Activated CD4-positive, CD25-positive, alpha-beta regulatory T cell (primary cell): ENCODE measurements at places on chromosomes 1 and 21.

DNA sequence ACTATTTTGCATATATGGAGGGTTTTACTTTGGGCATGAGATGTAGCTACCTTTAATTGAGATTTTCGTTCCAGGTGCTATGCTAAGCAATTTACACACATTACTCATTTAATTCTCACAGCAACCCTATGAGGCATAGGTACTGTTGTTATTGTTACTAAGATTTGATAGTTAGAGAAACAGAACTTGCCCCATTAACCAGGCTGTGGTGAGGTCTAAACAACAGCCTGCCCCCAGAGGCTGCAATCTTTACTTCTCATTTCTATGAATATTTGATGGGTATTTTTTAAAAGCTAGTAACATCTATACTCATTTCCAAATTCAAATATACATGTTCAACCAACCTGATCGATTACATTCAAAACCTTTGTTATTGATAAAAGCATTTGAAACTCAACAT, 155.6 kb downstream of the GALNT2 start:
- DNase-seq: no peak

DNA sequence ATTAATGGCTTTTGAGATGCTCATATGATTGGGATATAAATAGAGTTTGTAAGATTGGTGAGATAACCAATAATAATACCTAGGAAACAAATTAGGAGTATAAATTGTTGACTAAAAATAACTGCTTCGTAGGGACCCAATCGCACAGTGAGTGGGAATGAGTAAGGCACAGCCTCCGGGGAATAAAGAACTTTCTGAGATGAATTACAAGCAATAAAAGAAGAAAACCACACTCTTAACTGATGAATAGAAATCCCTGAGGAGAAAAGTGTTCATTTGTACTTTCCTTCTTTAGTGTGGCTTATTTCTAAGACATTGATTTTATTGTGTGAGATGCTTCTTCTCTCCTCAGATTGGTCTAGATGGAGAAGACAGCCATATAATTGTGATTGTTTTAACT, 443.4 kb upstream of the PRMT6 start:
- DNase-seq: no peak

DNA sequence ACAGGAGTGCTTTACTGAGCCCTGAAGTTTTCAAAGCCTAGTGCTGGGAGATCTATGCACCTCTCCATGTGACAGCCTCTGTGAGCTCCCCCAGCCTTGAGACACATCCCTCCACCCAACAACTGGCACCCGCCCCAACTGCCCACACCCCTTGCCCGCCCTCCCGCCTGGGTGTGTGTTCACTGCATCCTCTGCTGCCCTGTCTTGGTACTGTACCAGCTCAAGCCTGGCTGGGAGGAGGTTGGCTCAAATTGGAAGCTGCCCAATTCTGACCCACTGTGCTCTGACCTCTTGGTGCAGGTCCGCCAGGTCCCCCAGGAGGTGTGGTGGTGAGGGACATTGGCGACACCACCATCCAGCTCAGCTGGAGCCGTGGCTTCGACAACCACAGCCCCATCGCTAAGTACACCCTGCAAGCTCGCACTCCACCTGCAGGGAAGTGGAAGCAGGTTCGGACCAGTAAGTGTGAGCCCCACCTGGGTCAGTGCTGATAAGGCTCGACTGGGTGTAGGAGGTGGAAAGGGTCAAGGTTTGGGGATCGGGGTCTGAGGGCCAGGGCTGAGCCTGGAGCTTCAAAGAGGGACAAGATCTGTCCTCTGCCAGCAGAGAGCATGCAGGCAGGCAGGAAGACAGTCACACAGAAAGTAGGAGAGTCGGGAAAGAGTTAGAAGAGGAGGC, 18.0 kb downstream of the TMEM81 start:
- DNase-seq: no peak

- no peak for DNase-seq
Observed at GRCh38 chr1:230632273-230632873, 9.9 kb upstream of the COG2 start.

GRCh38 chr1:164623805-164624204, 64.8 kb downstream of the PBX1 start:
- no peak for DNase-seq

DNA sequence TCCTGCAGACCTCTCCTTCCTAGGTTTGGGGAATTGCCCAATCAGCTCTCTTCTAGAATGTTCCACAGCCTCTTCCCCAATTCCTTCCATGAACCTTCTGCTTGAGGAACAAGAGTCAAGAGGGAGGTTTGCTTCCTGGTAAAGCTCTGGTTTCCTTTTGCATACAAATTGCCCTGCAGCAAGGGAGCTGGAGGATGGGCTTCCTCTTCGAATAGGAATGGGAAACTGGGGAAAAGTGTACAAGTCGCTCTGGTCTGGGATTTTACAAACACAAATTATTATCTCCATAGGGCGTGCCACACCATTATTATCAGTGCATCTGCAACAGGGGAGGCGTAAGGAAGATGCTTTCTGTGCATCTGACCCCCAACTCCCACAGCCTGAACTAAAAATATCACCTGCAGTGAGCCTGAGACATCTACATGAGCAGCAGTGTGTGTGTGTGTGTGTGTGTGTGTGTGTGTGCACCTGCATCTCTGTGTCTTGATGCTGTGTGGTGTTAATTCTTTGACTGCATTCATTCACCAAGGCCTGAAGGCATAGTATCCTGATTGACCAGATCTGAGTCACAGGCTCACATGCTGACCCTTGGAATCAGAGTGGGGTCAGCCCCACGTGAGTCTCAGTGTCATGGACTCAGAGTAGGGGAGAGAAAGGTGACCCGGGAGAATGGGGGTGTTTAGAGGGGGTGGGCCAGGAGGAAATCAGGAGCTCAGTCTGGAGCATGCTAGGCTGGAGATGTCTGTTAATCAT, 272.9 kb downstream of the KAZN start:
- DNase-seq: no peak

GRCh38 chr1:65440915-65441314, 20.4 kb downstream of the LEPR start:
- DNase-seq: no peak

DNA sequence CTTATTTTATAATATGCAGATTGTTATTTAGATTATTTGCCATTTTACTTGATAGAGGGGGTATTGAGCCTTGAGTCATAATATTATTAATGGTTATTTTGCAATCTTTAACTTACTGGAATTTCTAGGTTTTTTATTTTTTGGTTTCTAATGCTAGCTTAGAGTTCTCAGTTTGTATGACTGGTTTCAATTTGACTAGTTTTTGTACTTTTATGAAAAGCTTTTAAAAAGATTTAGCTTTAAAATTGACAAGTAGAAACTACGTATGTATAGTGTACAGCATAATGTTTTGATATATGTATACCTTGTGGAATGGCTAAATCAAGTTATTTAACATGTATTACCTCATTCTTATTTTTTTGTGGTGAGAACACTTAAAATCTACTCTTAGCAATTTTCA, 41.5 kb downstream of the CEP350 start:
- DNase-seq: no peak

GRCh38 chr21:46018615-46019014, 37.0 kb downstream of the COL6A1 start:
- no peak for DNase-seq

GRCh38 chr1:81695741-81696140, 105.0 kb upstream of the ADGRL2 start:
- DNase-seq: no peak

GRCh38 chr1:226942392-226942791, 2.3 kb downstream of the COQ8A start:
- DNase-seq: no peak

GRCh38 chr1:40270152-40270834, 12.3 kb downstream of the ZMPSTE24 start:
- no peak for DNase-seq

DNA sequence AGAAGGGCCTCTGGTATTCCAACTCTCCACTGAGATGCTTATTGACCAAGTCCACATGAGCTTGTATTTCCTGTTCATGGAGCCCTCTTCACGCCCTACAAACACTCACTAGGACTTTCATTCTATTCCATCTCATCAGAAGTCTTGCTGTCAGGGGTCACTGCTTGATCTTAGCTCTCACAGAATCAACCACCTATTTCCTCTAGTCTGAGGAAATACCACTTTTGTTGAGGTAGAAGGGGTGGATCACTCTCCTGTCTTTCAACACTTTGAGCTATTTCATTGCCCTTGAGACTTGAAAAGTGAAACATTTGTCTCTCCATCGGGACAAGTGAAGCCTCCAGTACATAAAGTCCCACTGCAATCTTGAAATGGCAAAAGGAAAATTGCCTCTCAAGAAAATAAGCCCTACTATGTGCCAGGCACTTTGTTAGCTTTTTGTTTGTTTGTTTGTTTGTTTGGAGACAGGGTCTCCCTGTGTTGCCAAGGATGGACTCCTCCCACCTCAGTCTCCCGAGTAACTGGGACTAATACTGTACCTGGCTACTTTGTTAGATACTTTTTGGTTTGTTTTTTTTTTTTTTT, 19.8 kb upstream of the FAM110D start:
- DNase-seq: no peak

DNA sequence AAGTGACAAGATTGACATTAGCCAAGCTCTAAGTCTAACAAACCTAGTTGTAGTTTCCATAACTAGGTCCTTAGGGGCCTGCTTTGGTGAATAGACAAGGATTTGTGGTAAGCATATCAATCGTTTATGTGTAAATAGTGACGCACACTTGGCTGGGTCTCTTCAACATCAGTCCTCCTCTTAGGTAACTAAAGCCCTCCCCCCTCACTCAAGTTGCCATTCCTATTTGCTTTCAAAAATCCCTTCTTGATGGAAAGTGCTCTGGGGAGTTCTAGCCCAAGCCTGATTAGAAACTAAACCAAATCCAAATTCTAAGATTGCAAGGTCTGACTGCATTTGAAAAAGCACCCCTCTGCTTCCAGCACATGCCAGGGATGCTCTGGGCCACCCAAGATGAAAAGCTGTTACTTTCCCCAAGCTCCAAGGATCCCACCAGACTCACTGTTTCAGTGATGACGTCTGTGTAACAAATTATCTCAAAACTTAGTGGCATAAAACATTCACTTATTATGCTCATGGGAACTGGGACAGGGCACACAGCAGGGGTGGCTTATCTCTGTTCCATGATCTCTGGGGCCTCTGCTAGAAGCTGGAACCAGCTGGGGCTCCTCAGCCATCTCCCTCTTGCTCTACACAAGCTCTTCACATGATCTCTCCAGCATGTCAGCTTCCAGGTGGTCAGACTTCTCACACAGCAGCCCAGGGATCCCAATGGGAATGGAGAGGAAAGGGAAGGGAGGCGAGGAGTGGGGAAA, 74.1 kb downstream of the RRAGC start:
- no peak for DNase-seq

GRCh38 chr1:109613361-109614147, 5.9 kb downstream of the GNAT2 start:
- DNase-seq: no peak

- DNase-seq: no peak
Observed at GRCh38 chr1:208942394-208943130, 641.0 kb upstream of the CAMK1G start.

DNA sequence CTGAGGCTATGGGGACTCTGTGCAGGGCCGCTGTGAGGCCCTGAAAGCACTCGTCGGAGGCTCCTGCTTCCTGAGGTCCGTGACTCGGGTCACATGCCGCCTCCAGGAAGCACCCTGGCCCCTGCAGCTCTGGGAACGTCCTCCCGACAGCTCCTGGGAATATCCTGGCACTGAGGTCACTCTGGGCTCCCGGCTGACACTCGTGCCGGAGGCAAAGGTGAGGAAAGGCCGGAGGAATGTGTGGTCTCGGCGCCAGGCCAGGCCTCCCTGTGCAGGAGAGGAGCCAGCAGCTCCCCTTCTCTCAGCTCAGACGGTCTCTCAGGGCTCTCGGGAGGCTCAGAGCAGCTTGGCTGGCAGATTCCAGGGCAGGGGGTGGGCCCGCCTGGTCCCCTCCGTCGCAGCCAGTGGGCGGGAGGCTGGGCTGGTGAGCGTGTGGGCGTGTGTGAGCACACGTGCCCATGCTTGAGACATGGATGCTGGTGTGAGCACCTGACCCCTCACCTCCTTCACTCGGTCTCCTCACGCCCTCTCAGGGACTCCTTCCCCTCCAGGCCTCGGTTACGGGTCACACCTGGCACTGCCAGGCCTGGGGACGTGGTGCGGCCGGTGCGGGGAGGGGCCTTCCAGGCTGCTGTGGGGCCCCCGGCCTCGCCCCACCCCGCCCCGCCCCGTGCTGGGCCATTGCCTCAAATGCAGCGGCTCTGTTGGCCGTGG, 5.5 kb upstream of the RNF223 start:
- no peak for DNase-seq

GRCh38 chr1:148315071-148315811, 163.2 kb upstream of the NBPF11 start:
- DNase-seq: no peak

- no peak for DNase-seq
Observed at GRCh38 chr1:109255678-109256077, 6.3 kb downstream of the CELSR2 start.

- no peak for DNase-seq
Observed at GRCh38 chr1:202221911-202222909, 28.6 kb downstream of the LGR6 start.

DNA sequence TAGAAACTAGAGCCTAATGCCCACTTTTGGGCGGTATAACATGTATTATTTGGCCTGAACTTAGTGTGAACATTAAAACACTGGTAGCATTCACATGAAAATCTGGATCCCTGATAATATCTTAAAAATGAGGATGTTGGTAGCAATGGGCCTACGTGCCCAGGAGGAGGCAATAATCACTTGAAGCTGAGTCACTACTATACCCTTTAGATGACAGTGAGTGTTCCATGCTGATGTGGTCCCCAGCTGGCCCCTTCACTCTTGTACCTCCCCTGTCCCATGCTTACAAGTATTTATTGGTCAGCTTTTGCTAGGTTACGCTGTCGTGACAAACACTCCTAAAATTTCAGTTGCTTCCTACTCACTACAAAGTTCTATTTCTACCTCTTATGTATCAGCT, 23.0 kb upstream of the POU2F1 start:
- no peak for DNase-seq

DNA sequence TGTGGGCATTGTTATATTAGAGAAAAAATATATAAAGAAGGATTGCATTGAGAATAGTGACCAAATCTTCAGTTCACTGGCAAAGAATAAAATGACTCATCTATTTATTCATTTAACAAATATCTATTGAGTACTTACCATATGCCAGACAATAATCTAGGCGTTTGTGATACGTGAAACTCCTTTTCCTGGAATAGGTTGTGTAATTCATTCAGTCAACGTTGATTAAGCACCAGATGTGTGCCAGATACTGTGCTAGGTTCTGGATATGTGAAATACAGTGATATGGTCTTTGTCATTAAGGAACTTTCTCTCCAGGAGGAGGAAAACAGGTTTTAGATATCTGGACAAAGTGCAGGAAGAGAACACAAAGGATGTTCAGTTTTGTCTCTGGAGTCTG, 344.5 kb downstream of the RWDD3 start:
- DNase-seq: no peak

GRCh38 chr1:8373581-8374241, 55.8 kb downstream of the SLC45A1 start:
- no peak for DNase-seq
